ENCODE measurements at places on chromosomes 7 and 10. TPM values are rescaled to one million over a fixed set of nuclear protein-coding genes. Genes with fewer than 3 reads are reported as not detected.
A peak's percentile ranks its signal among the peaks of the same experiment; 100 is the strongest.

The POLR2J2 gene
- total RNA-seq = 16.2 TPM

- DNase-seq = no peak
Measured at GRCh38 chr7:18550574-18550973, 55.0 kb downstream of the HDAC9 start.

- no peak for DNase-seq
Measured at GRCh38 chr10:100730725-100731406, 14.5 kb upstream of the PAX2 start.

The RPEL1 gene
- not detected for total RNA-seq

The CLEC2L gene
- not detected for total RNA-seq

- DNase-seq = no peak
Measured at GRCh38 chr10:1217237-1217587, 161.0 kb downstream of the WDR37 start.

GRCh38 chr7:148700661-148701064 is 2.0 kb downstream of the CUL1 start:
- DNase-seq = peak; percentile 65

- DNase-seq = no peak
Measured at GRCh38 chr10:2985729-2986232, 81.6 kb upstream of the PFKP start.

- no peak for DNase-seq
Measured at GRCh38 chr7:15218261-15218660, 315.7 kb upstream of the DGKB start.

- DNase-seq = no peak
Measured at GRCh38 chr10:84306751-84307384, 21.5 kb upstream of the CCSER2 start.

DNA sequence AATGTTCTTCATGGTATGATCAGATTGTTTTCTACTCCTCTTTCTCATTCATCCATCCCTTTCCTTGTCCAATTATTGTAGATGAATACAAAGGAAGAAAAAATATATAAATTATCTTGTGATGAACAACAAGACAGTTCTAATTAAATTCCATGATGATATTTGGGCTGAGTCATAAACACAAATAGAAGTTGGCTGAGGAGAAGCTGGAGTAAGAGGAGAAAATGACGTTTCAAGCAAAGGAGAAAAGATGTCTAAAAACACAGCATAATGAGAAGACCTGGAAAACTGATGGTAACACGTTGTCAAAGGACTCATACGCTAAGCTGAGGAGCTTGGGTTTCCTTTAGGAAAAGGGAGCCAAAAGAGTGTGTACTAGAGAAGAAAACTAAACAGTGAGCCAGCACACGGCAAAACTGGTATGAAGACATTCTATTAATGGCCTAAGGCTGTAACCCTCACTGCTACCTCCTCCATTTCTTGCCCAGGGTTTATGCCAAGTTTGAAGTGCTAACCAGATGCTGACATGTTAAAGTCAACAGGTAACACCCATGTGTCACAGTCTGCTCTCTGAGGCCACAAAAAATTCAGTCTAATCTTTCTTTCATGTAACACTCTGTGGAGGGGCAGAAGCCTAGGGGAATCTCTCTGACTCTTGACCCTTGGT is 26.1 kb downstream of the ZFAND4 start:
- no peak for DNase-seq

DNA sequence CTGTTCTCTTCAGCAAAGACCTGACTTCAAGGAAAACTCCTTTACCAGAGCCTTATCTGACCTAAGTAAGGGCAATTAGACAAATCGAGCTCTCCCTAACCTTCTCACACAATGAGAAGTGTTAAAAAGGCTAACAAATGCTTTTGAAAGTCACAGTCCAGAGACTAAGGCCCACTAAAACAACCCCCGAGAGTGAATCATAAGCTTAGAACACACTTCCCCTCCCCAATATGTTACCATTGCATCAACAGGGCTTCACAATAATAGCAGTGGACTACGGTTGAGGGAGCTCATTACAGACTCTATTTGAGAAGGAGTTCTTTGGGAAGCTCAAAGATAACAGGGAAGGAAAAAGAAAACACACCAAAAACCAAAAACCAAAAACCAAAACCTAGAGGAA is 28.6 kb upstream of the ZEB1 start:
- no peak for DNase-seq

DNA sequence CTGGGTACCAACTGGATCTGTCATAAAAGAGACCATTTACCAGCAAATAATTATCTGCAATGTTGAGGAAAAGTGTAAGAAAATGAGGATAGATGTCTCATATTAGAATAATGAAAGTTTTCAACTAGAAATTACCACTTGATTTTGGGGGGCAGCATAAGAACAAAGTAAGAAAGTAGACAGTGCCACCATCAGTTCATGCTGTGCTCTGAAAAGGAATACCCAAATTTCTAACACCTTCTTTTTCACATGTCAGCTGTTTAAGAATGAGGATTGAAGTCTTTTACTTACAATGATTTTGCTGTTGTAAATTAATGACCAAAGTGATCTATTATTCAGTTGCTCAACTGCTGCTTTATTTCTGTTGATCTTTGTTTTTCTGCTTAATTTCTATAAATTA is 578.3 kb downstream of the ETV1 start:
- DNase-seq = no peak

GRCh38 chr10:14556285-14556956 is 218.3 kb downstream of the FAM107B start:
- DNase-seq = peak; percentile 56

The PDE6C gene
- total RNA-seq = not detected

The TMEM273 gene
- total RNA-seq = 1.3 TPM

The SFRP4 gene
- total RNA-seq = not detected

The PROSER2 gene
- total RNA-seq = not detected

GRCh38 chr10:132229834-132230556 is 43.2 kb downstream of the DPYSL4 start:
- no peak for DNase-seq

The FAM180A gene
- total RNA-seq = not detected

DNA sequence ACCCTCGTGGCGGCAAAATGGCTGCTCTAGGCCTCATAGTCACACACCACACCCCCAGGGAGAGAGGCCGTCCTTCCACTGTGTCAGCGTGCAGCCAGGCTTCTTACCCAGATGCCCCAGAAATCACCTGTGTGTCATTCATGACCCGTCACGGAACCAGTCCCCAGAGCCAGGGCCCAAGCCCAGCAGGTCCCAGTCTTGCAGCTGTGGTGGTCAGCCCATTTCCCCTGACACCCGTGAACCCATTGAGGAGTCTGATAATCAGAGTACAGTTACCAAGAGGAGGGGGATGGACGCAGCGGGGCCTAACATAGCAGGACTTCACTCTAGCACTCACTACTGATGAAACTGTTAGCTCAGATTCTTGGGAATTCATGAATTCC is 112.1 kb downstream of the ACTR3B start:
- no peak for DNase-seq

DNA sequence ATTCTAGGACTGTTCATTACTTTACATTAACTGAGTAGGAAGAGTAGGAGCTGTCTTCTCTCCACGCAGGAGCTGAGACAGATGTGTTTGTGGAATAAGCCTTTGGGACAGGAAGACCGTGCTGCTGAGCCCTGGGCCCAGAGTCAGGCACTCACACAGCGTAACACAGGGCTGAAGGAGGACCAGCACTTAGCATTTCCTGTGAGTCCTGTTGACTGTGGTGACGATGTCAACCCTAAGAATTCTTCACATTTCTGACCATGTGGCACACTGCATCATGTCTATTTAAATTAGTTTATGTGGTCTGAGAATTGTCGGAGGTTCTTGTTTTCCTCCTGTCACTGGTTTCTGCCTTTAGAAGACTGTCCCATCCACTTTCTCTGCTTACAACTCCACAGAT is 117.2 kb downstream of the PIP4K2A start:
- DNase-seq = peak; percentile 38

DNA sequence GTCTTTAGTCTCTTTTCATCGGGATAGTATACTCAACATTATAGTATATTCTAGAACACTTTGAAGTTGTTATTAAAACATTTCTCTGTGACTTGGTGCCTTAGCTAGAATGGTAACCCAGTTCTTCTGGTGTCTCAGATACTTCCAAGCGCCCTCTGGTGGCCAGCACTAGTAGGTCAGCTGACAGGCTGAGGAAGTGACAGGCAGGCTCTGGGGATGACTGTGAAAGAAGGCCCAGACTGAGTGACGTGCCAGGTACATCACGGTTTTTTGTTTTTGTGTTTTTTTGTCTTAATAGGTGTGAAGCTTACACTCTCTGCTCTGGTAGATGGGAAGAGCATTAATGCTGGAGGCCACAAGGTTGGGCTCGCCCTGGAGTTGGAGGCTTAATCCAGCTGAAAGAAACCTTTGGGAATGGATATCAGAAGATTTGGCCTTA is 5.1 kb downstream of the COMTD1 start:
- peak; percentile 89 for DNase-seq

- DNase-seq = no peak
Measured at GRCh38 chr7:91767820-91768219, 112.7 kb downstream of the MTERF1 start.

The LRRN3 gene
- total RNA-seq = not detected

DNA sequence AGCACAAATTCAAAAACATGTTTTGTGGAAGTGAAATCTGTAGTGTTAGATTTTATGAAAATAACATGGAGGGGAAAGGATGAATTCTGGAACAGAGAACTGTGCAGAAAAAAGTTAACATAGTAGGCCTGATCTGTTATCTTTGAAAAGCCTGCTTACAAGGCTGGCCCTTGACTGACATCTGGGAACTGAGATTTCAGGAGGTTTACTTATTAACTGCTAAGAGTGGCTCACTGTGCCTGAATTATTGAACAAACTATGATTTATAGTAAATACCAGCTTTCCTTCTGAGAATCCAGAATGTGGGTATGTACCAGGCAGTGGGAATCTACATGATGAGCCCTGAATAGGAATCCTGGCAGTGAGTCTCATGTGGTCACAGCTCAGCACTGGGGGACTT is 30.5 kb downstream of the NSUN6 start:
- no peak for DNase-seq

GRCh38 chr10:109978481-109978880 is 29.3 kb upstream of the ADD3 start:
- peak; percentile 41 for DNase-seq

- DNase-seq = no peak
Measured at GRCh38 chr7:16816824-16817223, 12.0 kb upstream of the AGR2 start.

The SSC4D gene
- total RNA-seq = not detected

All from OCI-LY7 (cell line).